ENCODE measurements at places on chromosomes 16 and 17.

- no peak for DNase-seq
Observed at GRCh38 chr16:68524069-68524820, 14.8 kb upstream of the ZFP90 start.

DNA sequence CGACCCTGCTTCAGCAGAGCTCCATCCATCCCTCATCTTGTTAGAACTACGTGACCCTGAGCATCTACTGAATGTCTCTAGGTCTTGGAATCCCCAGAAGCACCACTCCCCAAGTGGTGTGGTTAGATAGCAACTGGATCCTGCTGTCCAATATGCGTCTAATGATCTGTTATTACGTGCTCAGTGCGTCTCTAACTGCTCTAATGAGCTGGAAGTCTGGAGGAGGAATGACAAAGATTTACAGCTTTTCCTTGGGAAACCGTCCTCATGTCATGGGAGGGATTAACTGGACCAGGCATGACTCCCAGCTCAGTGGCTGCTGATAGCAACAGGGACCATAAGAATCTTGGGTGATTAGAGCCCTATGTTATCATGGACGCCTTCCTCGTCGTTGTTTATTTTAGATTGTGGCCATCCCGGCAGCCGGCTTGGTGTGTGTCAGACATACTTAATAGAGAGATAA is 150.9 kb downstream of the HS3ST3B1 start:
- DNase-seq: no peak

DNA sequence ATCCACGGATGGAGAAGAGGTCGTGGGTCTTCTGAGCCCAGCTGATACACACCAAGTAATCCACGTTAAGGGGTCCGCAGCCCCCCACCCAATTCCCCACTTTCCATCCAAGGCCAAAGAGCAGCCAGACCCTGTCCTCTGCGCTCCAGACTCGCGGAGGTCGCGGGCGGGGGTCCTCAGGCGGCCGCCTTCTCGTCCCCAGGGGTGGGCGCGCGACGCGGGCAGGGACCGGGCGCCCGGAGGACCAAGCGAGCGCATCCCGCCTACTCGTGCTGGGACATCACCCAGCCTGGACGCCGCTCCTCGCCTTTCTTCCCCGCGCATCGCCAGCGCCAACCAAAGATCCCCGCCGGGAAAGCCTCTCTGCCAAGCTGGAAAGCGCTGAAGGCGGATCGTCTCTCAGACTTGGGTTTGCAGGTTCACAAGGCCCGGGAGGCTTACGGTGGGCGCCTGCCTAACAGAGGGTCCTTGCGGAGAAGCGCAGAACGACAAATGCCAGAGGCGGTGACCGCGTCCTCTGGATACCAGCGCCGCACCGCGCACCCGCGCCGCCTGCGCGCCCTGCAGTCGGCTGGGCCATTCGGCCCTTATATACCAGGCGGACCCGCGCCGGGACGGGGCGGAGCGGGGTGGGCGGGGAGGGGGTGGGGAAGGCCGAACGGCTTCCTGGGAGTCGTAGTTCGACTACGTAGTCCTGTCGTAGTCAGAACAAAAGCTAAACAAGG is 471.6 kb downstream of the SOX9 start:
- peak; percentile 86 for DNase-seq

GRCh38 chr17:17569691-17570090 is 21.8 kb downstream of the PEMT start:
- no peak for DNase-seq

DNA sequence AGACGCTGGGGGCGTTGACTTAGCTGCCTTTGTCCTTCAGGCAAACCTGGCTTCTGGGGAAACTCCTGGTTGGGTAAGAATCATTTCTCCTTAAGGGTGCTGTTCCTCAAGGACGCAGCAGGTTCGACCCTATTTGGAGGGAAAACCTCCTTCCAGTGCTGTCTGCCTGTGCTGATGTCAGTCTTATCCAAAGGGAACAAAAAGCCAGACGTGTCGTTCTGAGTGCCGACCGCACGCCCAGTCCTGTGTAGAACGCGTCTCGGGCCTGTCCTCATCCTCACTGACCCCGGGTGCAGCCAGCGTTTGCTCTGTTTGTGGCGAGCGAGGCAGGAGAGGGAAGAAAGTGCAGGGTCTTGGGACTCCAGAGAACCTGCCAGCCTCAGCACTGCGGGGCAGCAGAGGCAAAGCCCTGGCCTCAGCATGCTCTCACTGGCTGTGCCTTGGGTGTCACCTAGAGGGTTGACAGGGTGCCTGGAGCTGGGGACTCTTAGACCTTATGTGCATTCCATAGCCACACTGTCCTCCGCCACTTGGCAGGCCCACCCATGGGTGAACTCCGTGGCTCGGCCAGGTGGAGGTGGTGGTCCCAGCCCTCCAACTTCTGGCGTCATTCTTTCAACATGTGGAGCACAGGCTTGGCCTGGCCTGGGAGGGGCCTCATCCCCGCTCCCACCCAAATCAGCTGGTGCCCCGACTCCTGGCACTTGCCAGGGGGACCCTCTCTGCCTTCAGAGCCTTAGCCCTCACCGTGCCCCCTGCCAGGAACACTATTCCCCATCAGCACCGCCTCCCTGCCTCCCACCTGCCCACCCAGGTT is 6.0 kb downstream of the SNN start:
- no peak for DNase-seq

GRCh38 chr16:69325784-69326171 is 4.6 kb downstream of the PDF start:
- no peak for DNase-seq

GRCh38 chr16:53031323-53031942 is 21.3 kb downstream of the CHD9NB start:
- peak; percentile 17 for DNase-seq

DNA sequence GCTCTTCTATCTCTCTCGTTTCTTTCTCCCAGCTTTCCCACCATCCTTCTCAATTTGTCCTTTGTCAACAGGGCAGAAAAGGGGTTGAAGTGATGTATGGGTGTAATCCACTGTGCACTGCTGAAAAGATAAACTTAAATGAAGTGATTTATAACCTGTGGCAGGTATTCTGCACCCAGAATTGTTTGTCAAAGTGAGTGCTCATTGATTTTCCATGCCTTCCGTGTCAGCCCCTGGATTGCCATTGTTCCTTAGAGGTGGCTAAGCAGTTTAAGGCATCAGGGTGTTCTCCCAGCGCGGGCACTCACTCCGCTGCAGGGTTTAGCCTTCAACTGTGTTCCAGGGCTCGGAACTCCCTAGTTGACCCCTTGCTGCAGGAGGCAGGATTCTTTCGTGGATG is 82.9 kb downstream of the PITPNC1 start:
- DNase-seq: no peak

- no peak for DNase-seq
Observed at GRCh38 chr17:16247586-16247984, 30.6 kb downstream of the PIGL start.

DNA sequence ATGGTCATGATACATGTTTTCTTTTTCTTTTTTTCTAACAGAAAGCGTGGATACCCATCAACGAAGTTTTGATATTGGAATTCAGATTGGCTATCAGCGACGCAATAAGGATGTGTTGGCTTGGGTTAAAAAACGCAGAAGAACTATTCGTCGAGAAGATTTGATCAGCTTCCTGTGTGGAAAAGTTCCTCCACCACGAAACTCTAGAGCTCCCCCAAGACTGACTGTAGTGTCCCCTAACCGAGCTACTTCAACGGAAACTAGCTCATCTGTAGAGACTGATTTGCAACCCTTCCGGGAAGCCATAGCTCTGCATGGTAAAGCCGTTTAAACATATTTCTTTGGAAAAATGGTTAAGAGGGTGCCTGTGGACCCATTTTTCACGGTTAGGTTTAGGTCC is 11.5 kb downstream of the HAPSTR1 start:
- no peak for DNase-seq

DNA sequence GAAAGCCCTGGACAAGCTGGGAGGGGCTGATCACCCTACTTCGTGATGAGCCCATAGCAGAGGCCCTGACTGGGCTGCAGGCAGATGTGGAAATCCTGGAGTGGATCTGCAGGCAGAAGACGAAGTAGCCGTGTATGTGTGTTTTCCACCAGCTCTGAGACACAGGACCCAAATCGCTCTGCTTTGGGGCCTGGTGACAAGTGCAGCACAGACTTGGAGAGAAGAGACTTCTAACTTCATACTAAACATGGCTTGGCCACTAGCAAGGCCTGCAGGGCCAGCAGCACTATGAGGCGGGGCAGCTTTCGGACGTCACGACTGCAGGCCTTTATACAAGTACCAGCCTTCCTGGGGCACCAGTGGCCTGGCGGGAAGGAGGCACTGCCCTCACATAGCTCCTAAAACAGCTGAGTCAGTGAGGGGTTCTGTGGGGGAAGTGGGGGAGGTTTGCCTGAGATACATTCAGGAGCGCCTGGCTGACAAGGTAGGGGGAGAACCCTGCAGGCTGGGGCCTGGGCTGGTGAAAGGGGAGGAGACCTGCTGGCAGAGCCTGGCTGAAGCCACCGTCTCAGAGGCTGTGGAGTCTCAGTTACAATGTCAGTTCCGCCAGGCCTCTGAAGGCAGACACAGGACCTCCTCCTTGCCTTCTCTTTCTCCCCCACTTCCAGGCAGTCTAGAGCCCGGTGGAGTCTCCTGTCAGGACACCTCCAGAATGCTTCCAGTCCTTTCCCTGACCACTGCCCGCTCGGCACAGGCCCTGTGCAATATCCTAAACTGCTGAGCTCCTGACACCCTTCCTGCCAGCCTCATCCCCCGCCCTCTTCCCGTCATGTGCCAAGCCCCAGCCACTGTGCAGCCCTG is 73.4 kb downstream of the WSB1 start:
- no peak for DNase-seq

DNA sequence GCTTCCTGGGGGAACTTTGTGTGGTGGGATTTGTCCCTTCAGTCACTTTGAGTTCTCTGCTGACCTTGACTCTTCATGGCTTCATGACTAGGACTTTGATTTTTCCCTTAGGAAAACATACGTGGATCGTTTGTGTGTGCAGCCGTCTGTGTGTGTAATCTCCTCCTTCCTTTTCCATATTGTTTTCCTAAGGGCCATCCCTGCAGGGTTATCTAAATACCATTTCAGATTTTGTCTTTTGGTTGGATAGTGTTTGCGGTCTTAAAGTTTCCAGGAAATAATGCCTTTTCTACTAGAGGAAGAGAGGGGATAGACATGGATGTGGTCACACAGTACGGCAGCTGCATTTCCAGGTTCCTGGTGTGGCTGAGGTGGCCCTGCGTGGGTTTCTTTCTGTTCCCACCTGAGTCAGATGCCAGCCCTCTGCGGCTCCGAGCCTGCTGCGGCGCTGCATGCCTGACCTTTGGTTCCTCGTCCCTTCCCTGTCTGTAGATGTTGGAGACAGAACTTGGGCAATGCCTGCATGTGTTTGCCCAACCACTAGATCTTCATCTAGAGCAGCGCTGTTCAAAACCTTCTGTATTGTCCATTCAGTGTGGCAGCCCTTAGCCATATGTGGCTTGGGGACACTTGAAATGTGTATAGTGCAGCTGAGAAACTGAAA is 72.0 kb upstream of the LGALS9 start:
- DNase-seq: no peak

DNA sequence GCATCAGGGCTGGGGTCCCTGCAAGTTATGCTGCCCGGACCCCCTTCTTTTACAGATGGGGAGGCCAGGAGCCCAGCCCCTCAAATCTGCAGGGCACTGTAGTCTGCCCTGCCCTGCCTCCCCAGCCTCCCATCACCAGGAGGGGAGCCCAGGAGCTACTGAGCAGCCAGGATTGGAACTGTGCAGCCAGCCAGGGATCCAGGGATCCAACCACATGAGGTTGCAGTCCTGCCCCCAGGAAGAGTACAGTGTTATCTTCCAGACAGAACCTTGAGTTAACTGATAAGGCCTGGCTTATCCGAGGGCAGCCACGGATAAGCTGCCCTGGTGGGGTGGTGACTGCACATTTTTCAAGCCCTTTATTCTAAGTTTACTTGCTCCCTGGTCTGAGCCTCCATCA is 11.4 kb upstream of the NDRG4 start:
- no peak for DNase-seq

- no peak for DNase-seq
Observed at GRCh38 chr16:84245956-84246678, 6.3 kb upstream of the KCNG4 start.

- DNase-seq: no peak
Observed at GRCh38 chr17:4480929-4481898, 17.5 kb upstream of the SPNS2 start.

DNA sequence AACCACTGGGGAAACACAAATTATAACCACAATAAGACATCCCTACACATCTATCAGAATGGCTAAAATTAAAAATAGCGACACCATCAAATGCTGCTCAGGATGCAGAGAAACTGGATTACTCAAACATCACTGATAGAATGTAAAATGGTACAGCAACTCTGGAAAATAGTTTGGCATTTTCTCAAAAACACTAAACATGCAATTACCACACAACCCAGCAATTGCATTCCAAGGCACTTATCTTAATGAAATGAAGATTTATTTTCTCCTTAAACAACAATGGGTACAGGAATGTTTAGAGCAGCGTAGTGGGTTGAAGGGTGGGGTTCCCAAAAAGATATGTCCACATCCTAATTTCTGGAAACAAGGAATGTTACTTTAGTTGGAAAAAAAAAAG is 309.0 kb upstream of the PMFBP1 start:
- DNase-seq: no peak

DNA sequence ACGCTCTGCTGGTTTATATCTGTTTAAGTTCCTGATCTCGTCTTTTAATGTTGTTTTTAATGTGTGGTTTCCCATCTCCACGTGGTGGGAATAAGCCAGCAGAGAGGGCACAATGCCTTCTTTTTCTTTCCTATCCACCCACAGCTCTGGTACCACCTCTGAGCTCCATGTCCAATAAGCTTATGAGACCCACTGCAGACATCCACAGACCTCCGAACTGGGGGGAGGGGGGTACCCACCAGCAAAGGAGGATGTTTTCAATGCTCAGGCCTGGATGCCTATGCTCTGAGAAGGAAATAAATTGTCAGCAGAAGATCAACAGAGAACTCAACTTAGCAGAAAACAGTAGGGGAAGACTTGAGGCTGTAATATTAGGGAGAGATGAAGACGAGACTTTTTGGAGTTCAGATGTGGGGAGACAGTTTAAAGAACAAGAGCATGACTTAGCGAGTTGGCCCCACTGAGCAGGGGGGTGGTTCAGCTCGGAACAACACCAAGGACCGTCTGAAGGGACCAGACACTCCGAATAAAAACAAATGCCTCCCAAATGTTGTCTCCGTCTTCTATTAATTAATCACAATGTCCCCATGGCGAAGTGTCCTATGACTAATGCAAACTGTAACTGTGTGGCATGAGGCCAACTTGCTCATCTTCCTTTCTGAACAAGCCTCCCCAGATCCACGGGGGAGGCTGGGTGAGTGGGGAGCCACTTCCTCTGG is 62.7 kb downstream of the GAS7 start:
- DNase-seq: no peak

GRCh38 chr16:14133907-14134306 is 62.8 kb downstream of the MRTFB start:
- no peak for DNase-seq
